WTC11 (cell line): ENCODE measurements at places on chromosomes 4 and X. TPM values are rescaled to one million over a fixed set of nuclear protein-coding genes. Genes with fewer than 3 reads are reported as not detected.

GRCh38 chr4:24044610-24045589, 155.1 kb upstream of the PPARGC1A start:
- no peak for DNase-seq

DNA sequence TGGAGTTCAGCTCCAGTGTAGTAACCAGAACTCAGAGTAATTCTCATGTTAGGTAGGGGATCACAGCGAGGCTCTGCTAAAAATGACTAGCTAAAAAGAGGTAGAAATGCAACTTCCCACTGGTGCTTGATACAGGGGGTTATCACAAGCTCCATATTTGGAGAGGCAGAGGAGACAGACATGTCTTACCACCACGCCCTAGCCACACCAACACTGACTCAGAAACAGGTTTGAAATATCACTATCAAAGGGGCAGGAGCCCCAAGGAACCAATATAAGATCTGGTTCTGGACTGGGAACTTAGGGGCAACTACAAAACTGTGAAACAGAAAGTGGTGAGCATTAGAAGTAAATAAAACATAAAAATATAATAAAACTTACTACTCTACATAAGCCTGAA, 62.9 kb downstream of the IQCM start:
- no peak for DNase-seq

RAB33B gene
- total RNA-seq = 5.7 to 7.5 TPM (median 6.5 TPM) in 3 replicates

MAGED2 gene
- total RNA-seq = 136 to 140 TPM (median 138 TPM) in 3 replicates

SLC16A2 gene
- total RNA-seq = 48.4 to 55.2 TPM (median 48.4 TPM) in 3 replicates

DNA sequence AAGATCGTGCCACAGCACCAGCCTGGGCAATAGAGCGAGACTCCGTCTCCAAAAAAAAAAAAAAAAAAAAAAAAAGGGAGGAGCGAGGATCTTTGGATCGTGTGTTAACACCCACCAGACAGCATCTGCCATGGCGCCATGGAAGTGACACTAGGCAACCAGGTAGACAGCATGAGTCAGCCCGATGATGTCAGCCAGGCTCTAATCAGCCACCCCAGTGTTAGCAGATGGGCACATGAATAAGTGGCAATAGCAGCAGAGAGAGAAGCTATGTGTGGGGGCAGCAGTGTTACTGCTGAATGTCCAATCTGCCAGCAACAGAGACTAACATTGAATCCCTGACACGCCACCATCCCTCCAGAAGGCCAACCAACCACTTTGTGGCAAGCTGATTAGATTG, 6.6 kb downstream of the SYN1 start:
- no peak for DNase-seq

- no peak for DNase-seq
These were observed 27.8 kb upstream of the RNF128 start for GRCh38 chrX:106698693-106699092.

DNA sequence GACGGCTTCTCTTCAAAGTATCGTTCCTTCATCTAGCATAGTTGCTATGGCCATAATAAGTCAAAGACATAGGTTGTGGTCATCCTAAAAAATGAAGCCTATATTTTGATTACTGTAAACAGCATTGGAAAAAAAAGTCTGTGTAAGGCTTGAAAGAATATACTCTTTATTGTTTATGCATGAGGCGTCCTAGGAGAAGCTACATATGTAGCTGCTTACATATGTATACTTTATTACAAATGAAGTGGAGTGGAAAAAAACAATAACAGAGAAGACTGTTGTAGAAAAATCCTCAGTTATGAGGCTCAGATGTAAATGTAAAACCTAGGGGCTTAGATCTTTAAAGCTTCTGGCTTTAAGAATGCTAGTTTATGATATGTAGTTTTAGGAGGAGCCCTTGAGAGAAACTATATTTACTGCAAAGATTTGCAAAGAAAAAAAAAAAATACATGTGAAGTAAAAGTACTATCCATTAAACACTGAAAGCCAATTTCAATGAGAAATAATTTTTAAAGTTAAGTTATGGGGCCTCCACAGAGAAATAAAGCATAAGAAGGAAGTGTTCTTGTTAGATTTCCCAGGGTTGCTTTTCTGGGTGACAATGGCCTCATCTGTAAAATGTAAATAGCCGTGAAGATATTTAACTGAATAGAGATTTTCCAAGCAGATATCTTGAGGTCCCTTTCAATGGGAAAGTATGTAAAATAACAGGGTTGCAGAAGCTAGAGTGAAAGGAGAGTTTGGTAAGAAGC, 598.2 kb downstream of the TRIML1 start:
- no peak for DNase-seq

GRCh38 chr4:94669672-94670664, 87.8 kb upstream of the BMPR1B start:
- no peak for DNase-seq

- no peak for DNase-seq
These were observed 21.3 kb upstream of the TRIM60 start for GRCh38 chr4:165010487-165010886.

DNA sequence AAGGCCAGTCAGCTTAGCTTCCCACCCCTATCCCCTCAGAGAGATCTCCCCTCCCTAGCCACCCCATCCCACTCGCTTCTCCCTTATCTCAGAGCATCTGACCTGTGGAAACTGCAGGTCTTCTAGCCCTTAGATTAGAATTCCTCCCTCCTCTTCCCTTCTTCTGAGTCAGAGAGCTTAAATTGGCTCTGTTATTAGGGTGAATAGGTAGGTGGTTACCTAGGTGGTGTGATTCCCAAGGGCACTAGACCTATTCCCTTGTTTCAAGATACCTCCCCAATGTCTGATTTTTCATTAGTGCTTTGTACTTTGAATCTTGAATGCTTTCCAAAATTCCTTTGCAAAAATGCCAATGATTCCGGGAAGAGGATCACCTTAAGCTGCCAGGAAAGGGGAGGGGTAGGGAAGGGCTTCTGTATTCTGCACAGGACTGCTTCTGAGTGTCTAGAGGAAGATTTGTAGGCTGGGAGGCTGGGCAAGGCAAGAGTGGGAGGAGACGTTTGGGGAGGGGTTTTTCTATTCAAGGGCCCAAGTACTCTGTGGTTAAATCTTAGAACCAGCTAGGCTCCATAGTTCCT, 24.5 kb upstream of the MSN start:
- no peak for DNase-seq

DNA sequence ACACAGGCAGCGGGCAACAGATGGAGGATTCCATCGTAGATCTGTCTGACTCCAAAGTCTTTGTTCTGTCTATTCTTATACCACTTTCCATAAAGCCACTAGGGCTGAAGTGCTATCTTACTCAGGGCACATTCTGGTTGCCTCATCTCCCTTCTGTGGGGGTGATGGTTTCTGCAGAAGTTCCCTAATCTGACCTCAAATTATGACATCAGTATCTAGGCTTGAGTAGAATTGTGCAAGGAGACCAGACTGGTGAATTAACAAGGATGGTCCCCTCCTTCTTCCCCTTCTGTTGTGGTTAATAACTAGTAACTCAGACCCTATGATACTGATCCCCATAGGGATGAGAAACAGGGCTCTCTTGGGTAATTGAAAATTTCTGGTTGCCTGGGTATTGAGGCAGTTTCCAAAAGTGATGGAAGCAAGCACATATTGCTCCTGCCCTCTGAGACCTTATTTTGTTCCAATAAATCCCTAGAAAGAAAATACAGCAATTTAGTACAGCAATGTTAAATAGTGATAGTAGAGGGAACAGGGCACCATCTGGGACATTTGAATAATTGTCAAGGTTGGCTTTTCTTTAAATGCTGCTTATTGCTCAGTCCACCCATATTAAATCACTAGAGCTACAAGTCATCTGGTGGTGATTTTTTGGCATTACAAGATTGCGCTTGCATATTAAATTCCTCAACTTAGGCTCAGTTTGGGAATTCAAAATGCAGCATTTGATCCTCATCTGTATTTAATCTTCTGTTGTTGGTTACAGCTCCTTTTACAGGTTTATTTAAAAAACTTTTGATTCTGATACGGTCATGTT, 57.3 kb upstream of the AP1S2 start:
- no peak for DNase-seq

DNA sequence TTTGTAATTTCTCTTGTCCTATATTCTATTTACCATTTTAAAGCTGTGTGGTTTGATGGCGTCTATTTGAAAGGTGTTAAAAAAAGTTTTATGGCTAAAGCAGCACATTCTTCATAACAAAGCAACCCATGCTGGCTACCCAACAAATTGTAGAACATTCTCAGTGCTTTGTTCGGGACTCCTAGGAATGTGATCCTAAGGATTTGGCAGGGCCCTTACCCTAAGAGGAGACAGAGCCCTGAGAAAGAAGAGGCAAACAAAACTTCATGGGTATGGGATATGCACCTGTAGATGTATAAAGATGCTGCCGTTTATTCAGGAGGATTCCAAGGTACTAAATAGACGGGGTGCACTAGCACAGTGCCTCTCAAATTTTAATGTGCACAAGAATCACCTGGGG, 370.8 kb upstream of the DIPK2B start:
- DNase-seq = no peak

CSN1S1 gene
- not detected in 3 replicates for total RNA-seq

DNA sequence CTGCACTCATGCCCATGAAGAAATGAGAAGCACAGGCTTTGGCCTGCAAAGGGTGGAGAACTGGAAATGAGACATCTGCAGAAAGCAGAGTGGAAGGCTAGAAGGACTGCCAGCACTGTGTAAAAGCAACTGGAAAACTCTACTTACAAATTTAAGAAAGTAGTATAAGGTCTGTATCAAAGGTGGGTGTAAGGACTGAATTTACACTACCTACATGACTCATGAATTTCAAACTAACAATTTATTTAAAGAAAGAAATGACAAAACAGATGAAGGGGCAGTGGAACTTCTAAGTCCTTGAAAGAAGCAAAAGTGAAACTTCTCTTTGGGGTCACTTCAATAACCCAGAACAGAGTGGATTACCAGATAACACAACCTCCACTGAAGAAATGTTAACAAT, 71.2 kb downstream of the SLC10A7 start:
- DNase-seq = no peak

GAB3 gene
- total RNA-seq = 0.66 to 1.0 TPM (median 0.72 TPM) in 3 replicates

IBSP gene
- total RNA-seq = not detected in 3 replicates

- no peak for DNase-seq
These were observed 34.5 kb downstream of the LRPAP1 start for GRCh38 chr4:3497523-3498389.

DNA sequence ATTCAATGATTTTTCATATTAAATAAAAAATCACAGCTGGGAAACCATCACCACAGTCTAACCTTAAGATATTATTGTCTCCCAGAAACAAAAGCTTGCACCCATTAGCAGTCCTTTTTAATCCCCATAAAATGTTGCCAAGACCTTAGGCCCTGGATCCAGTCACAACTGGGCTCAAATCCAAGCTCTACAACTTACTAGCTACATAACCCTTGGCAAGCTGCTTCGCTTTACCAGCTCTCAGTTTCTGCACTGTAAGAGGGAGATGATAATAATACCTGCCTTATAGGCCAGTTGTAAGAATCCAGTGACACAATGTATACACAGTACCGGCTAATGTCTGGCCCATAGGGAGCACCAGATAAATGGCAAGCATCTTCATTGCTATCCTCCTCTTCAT, 400.9 kb upstream of the FGF13 start:
- DNase-seq = no peak

NDNF gene
- total RNA-seq = 2.3 to 2.5 TPM (median 2.4 TPM) in 3 replicates

LRAT gene
- 33.0 to 37.7 TPM (median 34.5 TPM) in 3 replicates for total RNA-seq

C4orf50 gene
- 0.17 to 0.32 TPM (median 0.30 TPM) in 3 replicates for total RNA-seq

SPINK2 gene
- total RNA-seq = 0.92 to 1.6 TPM (median 1.3 TPM) in 3 replicates

DNA sequence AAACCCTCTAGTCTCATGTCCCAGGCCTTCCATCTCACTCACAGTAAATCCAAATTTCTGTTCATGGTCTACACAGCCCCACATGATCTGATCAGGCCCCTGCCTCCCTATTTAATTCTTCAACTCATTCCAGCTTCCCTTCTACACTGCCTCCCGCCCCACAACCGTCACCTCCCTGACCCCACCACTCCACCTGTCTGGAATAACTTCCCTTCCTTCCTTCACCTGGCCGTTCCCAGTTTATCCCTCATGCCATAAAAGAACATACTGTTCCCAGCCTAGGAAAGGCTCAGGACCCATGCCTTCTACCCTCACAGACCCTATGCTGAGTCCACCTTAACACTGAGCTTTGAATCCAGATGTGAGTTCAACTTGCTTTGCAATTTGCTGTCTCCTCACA, 6.8 kb upstream of the CD99L2 start:
- no peak for DNase-seq

- no peak for DNase-seq
These were observed 17.4 kb downstream of the ADGRG4 start for GRCh38 chrX:136318156-136318555.

- no peak for DNase-seq
These were observed 71.1 kb upstream of the ZCCHC13 start for GRCh38 chrX:74232859-74233258.

DNA sequence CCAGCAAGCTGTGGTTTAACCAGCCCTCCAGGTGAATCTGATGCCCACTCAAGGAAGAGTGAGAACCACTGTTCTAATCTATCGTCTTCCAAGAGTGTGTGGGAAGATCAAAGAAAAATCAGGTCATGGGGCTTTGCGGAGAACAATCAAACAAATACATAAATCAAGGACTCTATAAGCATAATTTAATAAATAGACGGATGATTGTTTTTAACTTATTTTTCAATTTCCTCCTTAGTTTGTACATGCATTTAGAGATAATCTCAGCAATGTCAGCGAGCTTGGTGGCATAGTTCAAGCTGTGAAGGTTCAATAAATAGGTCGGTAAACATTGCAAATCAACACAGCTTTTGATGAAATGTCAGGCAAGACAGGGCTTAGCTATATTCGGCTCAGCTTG, 84.9 kb downstream of the DMD start:
- no peak for DNase-seq

DNA sequence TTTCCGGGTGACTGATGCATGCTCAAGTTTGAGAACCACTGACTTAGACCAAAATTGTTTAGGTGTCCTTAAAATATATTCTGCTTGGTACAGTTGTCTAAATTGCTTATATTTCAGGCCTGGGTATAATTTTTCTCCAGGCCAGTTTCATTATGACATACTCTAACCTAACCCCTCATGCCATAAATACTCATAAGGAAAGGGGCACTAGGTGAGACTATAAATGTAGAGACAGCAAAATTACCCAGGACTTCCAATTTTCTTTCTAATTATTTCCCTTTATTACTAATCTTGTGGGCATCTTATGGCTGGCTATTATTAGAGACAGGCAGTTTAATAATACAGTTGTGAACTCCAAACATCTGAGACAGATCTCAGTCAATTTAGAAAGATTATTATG, 150.2 kb downstream of the RRAGB start:
- no peak for DNase-seq

- no peak for DNase-seq
These were observed 598.2 kb upstream of the NDST4 start for GRCh38 chr4:115711575-115711974.

GRCh38 chr4:8160572-8160971, 2.0 kb upstream of the ABLIM2 start:
- DNase-seq = no peak

DNA sequence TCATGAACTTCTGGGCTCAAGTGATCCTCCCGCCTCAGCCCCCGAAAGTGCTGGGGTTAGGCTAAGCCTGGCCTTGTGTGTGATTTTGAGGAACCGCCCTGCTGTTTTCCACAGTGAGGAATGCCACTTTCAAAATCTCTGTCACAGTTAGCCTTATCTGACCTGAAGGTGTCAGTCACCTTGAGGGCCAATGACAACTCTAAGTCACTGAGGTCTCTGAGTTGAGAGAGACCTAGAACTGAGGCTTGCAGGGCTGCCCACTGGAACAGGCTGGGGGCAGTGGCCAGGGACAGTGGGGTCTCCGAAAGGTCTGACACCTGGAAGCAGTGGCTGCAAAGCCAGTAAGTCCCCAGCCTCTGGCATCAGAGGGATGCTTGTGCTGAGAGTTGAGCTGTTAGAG, 6.1 kb downstream of the TADA2B start:
- DNase-seq = no peak
